Natural killer cell treated with Interleukin-12 subunit alpha and Interleukin-12 subunit beta and Interleukin-15 and Interleukin-18, amount 100 ng/mL, for 72 hours (primary cell): ENCODE measurements at places on chromosomes 6 and 20.

DNA sequence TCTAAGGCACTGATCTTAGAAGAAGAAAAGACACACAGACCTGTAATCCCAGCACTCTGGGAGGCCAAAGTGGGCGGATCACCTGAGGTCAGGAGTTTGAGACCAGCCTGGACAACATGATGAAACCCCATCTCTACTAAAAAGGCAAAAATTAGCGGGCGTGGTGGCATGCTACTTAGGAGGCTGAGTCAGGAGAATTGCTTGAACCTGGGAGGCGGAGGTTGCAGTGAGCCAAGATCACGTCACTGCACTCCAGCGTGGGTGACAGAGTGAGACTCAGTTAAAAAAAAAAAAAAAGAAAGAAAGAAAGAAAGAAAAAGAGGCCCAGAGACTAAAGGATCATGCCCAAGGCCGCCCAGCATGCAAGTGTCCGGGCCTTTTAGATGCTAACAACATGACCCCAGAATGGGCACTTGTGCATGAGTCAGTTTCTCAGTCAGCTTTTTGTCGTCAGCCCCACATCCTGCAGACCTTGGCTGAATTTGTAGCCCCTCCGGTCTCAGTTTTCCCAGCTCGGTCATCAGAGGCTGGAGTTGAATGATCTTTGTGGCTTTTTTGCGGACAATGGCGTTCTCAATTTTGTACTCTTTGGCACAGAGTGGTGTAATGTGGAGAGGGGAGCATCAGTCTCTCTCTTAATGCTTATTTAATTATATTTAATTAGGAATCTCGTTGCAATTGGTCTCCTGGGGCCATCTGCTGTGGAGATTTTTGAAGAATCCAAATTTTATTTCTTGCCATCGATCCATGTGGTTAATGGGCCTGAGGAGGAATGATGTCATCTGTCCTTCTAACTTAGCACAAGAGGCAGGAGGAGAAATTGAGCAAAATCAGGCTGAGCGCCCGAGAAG is 30.6 kb upstream of the APCDD1L start:
- no peak for DNase-seq

GRCh38 chr6:80638213-80639055 is 532.0 kb downstream of the BCKDHB start:
- DNase-seq = no peak

DNA sequence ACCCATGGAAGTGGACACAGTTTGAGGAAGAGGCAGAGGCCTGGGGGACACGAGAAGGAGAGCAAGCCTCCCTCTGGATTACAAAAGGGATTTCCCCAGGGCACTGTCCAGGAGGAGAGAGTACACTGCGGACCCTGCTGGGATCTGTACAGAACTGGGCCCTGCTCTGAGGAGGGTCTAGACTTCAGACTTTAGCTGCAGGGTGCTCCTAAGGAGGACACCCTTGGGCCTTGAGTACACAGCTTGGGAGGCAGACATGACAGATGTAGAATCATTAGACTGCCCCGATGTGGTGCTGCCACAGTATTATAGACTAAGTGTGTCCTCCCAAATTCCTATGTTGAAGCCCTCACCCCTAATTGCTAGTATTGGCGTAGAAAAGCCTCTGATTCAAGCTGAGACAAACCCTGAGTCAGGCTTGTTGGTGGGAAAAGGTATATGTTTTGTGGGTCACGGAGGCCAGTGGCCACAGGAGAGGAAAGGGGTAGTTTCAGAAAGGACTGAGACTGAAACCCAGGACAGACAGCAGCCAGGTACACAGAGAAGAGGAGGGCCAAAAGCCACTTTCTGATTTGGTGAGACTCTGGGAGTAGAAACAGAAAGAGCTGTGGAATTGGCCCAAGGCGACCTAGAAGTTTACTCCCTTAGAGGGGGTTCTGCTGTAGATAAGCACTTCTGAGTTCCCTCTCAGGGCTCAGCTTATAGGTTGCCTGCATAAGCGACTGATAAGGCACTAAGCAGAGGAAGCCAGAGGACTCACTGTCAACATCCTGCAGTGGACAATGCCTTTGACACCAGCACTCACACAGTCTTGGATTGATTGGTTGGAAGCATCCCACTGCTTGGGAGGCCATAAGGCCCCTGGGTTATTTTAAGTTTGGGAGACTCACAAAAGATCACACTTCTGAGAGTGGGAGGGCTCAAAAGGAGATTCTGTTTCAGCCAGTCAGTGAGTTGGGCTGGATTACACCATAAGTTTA is 16.5 kb upstream of the SH3BGRL2 start:
- DNase-seq = no peak

- DNase-seq = no peak
These were observed 1.4 kb downstream of the PPP1R3D start for GRCh38 chr20:59938696-59939051.

DNA sequence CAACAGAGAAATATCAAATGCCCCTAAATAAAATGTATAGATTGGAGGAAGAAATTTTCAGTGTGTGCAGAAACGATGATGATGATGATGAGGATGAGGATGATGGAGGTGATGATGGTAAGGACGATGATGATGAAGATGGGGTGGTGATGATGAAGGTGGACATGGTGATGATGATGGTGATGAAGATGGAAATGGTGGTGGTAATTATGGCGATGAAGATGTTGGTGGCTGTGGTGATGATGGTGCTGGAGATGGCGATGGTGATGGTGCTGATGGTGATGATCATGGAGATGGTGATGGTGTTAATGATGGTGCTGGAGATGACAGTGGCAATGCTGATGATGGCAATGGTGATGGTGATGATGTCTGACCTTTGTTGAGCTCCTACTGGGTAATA is 141.2 kb downstream of the DHX35 start:
- no peak for DNase-seq

GRCh38 chr6:54044059-54044458 is 67.2 kb upstream of the MLIP start:
- no peak for DNase-seq
